ENCODE measurements at places on chromosomes 1 and 21.
A peak's percentile ranks its signal among the peaks of the same experiment; 100 is the strongest.

DNA sequence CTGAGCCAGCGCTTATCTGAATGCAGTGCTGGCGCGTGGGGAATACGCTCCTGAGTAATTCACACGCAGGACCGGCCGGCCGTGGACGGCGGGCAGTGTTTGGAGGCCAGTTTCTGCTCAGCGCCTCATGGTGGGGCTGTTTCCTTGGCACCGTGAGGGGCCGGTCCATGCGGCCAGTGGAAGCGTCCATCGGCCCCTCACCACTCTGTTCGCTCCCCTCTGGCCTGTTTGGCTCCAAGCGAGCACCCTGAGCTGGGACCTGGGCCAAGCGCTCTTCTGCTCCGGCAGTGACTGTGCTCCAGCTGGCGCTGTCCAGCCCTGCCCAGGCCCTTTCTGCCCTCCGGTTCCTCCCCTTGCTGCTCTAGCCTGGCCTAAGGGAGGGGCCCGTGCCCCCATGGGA lies 16.3 kb upstream of the PLCH2 start:
- no peak for DNase-seq

GRCh38 chr1:195580988-195581387 lies 1027.3 kb downstream of the KCNT2 start:
- no peak for DNase-seq

GRCh38 chr1:65068202-65069010 lies 79.6 kb upstream of the AK4 start:
- DNase-seq: peak; percentile 20

DNA sequence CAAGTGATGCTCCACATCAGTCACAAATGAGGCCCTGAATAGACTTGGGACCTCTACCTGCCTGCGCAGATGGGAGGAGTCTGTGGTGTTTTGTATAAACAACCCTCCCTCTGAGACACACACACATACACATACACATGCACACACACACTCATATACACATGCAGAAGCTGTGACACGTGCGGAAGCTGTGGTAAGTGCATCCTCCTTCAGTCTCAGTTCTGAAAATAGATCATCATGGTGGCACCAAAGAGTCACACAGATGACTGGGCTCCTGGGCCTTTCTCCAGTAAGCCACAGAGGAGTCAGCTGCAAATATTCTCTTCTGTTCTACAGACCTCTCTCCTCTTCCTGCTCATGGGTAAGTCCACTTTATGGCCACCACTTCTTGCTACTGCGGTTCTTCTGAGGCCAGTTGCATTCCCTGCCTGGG lies at the start of gene LY9:
Gene LY9 (plus strand): TSS at position 224 of the 433 bp plus-strand sequence. CDS start 14 bp downstream, at position 238.
- peak; percentile 91 for DNase-seq

DNA sequence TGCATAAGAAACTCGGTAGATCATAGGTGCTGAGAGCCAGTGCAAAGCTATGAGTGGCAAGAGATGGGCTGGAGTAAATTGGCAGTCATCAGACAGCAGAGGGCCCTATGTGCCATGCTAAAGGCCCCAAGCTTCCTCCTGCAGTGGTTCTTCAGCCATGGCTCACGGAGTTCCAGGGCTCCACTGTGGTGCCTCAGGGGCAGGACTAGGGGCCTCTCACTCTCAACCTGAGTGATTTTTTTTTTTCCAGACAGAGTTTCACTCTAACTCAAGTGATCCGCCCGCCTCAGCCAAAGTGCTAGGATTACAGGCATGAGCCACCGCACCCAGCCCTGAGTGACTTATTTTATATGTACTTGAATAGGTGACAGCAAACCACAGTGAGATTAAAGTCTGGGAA lies 10.4 kb upstream of the GJA8 start:
- peak; percentile 35 for DNase-seq

GRCh38 chr1:23927097-23927496 lies 13.9 kb upstream of the CNR2 start:
- DNase-seq: no peak

DNA sequence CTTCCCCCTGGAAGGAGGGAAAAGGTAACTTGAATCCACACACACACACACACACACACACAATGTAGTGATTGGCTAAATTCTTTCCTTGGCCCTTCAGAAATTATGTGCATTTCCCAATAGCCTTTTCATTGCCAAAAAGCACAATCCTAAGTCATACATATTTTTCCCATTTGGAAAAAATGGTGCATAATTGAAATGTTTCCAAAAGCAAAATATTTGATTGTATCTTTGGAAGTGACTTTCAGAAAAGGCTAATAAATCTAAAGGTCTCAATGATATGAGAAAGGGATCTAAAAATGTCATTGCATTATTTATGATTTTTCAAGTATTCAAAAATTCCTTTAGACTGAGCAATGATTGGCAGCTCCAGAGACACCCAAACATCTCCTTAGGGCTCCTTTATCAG lies 43.5 kb upstream of the NEK7 start:
- no peak for DNase-seq

DNA sequence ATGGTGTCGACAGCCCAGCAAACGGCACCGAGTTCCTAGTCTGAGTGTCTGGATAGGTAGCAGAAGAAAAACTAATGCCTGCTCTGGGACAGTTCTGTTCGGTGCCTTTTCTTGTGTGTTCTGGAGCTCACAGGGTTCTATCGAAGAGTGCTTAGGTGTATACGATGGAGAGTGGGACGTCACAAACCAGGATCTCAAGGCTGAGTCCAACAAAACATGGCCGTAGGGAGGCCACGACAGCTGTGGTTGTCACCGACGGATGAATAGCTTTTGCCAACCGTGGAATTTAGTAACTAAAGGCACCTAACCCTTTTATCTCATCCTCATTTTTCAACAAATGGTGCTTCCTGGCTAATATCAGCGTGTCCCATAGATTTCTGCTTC lies 635 bp upstream of the SYNJ1 start:
- no peak for DNase-seq

DNA sequence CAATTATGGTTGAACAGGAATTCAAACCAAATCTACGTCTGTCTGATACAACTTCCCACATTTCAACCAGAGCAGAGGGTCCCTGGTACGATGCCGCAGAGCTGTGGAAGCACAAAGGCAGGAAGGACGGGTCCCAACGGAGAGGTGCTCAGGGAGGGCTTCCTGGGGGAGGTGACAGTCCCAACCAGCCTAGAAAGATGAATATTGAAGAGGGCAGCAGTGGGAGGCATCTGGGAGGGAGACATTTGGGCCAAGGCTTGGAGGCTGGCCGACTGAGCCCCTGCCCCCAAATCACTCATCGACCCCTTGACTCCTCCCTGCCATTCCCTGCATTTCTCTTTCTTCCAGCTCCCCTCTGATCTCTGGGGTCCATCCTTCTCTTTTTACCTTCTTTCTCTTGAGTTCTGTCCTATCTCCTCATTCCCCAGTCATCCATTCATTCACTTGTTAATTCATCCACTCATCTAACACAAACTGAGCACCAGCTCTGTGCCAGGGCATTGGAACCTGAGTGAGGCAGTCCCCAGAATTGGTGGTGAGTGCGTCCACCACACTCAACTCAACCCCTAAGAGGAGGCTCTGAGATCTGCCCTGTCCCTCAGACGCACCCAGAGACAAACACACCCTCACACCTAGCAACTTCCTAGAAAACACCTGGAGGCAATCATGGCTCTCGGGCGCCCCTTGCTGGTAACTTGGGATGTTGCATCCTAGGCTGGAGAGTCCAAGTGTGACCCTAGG lies 13.2 kb upstream of the CELA3B start:
- DNase-seq: peak; percentile 86

DNA sequence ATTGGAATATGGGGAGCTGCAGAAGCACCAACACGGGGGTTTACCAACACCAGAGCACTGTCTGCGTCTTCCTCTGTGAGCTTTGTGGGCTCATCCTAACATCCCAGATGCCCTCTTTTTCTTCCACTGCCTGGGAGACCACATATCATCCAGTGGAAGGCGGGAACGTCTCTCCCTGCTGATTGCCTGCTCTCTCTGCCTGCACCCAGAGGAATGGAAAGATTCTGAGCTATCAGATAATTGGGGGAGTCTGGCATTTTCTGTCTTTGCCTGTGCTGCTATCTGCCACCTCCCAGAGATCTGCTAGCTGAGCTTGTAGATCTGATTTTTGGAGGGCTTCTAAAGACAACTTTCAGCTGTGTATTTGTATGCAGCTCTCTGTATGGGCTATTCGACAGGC lies 166.2 kb upstream of the PLXNA2 start:
- DNase-seq: no peak

DNA sequence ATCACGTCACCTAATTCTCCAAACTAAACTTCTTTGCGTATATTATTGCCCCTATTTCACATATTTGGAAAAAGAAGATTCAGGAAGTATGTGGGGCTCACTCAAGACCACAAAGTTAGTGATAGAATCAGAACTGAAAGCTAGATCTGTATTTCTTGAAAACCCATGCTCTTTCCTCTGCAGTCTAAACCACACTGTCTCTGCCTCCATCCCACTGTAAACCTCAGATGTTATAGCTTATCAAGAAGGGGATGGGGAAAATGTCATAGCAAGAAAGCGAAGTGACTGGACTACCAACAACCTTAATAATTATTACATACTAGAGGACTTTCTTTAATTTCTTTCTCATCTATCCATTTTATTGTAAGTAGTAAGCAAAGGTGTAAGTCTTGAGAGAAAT lies 257.7 kb upstream of the SGIP1 start:
- DNase-seq: peak; percentile 56

- DNase-seq: no peak
These were observed 239.5 kb downstream of the RYR2 start for GRCh38 chr1:237281481-237281880.

- no peak for DNase-seq
These were observed 22.4 kb upstream of the PADI2 start for GRCh38 chr1:17141441-17142197.

DNA sequence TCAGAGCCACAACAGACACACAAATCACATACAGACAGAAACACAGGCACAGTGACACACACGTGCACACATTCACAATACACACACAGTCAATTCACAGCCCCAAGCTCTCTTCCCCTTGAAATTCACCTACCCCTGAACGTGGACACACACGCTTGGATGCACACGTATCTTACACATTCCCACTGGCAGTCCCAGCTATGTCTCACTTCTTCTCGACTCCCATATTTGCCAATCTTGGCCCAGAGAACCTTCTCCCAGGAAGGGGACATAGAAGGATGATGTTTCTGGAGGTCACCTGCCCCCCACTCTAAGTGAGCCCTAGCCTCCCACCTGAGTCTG lies 1.6 kb downstream of the CRYBG2 start:
- no peak for DNase-seq

GRCh38 chr1:42963378-42964043 lies 4.8 kb upstream of the SLC2A1 start:
- no peak for DNase-seq

- peak; percentile 21 for DNase-seq
These were observed 42.1 kb upstream of the NBPF3 start for GRCh38 chr1:21397813-21398188.

- DNase-seq: no peak
These were observed 70.9 kb downstream of the PRDM16 start for GRCh38 chr1:3139871-3140361.

DNA sequence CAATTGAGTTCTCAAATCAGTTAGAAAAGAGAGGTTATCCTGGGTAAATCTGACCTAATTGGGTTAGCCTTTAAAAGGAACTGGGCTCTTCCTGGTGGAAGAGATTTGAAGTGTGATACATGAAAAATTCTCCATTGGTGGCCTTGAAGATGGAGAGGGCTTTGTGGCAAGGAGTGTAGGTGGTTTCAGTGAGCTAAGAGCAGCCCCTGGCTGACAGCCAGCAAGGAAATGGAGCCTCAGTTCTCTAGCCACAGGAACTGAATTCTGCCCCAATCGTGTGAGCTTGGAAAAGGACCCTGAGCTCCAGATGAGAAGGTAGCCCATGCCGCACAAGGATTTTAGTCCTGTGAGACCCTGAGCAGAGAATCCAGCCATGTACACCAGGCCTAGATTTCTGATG lies 12.7 kb upstream of the HYI start:
- DNase-seq: no peak

DNA sequence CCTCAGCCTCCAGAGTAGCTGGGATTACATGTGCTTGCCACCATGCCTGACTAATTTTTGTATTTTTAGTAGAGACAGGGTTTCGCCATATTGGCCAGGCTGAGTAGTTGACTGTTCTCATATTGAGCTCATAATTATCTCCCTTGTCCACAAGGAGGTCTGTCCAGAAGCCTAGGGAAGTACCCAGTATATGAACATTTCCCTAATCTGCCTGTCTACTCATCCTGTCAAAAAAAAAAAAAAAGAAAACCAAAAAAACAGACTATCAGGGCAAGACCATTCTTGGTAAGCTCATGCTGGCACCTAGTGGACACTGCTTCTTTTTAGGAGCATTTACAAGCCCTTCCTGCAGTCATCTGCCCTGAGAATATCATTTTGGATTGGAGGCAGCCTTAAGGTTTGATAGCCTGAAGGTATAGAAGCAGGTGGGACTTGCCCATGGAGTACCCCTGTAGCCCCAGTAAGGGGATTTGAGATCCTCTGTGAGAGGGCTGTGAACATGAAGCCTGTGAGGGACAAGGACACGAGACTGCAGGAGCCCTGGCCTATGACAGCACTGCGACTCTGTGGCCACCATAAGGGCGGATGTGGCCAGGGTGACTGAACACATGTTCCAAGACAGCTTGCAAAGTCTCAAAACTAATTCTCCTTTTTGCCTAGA lies 10.8 kb upstream of the DUSP12 start:
- DNase-seq: peak; percentile 62

- no peak for DNase-seq
These were observed 16.3 kb downstream of the ZFYVE9 start for GRCh38 chr1:52158218-52158617.

DNA sequence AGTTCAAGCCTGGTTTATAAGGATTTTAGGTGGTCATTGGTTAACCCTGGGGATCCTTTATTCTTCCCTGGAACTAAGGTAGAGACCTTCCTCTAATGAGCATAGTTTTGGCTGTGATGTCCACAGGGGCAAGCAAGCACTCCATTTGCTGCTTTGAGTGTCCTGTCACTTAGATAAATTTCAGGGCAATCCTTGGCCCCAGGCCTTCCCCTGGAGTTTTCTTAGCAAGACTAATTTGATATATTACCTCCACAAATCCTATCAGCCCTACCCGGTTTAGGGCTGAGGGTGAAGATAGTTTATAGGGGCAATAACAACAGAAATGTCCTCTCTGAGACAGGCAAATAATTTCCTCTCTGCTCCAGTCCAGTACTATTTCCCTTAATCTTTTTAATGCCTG lies 166.6 kb downstream of the CYYR1 start:
- no peak for DNase-seq

DNA sequence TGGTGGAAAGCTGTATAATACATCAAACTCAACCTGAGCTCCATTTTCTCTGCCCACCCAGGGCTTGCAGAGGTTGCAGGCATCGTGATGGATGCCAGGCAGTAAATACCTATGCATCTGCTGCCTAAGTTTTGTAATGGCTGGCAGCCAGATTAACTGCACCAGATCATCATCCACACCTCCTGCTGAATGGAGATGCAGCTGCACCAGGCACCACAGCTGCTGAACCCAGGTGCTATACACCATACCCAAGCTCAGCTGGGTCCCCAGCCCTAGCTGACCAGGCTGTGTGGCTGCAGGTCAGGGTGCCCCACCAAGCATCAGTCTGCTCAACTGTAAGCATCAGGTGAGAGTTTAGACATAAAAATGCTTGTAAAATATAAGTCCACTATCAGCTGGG lies 6.7 kb upstream of the SNAPIN start:
- DNase-seq: no peak
